Activated CD8-positive, alpha-beta T cell treated with anti-CD3 and anti-CD28 coated beads for 36 hours (primary cell): ENCODE measurements at places on chromosomes 7 and 10. TPM values are rescaled to one million over a fixed set of nuclear protein-coding genes. Genes with fewer than 3 reads are reported as not detected.

RFC2 gene
- total RNA-seq, result 90.7 TPM

CYP3A5 gene
- not detected for total RNA-seq

TUBB8 gene
- not detected for total RNA-seq

PRPS1L1 gene
- not detected for total RNA-seq

PAOX gene
- total RNA-seq, result 4.2 TPM

NEURL1 gene
- 1.9 TPM for total RNA-seq

RNF148 gene
- not detected for total RNA-seq

PDCD11 gene
- total RNA-seq, result 63.7 TPM

C10orf62 gene
- not detected for total RNA-seq

ZNF438 gene
- total RNA-seq, result 3.9 TPM

DNA sequence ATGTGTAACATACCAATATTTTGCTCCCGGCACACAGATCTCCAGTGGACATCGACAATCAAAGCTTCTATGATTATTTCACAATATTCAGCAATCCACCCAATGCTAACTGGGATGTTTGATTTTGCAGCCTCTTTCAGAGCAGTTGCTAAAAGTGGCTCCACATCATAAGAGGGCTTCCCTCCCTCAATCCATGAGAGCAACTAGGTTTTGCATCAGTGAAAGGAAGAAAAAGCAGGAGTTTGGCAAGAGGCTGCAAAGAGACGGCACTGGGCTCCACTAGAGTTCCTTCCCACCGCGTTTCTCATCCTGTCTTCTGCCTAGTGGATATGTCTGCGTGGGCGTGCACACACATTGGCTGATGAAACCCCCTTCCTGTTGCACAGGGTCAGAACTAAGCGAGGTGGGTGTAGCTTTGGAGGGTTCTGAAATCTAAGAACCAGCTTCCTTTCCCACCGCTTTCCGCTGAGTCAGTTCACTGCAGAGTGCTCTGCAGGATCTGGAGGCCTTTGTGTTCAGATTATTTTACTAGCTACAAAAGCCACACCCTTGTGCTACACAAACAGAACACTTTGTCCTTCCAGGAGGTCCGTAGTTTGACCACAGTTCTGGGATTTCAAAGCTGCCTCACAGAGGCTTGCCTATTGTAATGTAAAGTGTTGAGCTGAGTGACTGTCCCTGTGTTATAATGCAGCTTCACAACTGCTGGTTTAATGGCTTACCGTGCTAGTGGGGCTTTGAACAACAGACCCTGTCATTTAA is 28.1 kb downstream of the ARL4A start:
- peak; percentile 73 for DNase-seq

DNA sequence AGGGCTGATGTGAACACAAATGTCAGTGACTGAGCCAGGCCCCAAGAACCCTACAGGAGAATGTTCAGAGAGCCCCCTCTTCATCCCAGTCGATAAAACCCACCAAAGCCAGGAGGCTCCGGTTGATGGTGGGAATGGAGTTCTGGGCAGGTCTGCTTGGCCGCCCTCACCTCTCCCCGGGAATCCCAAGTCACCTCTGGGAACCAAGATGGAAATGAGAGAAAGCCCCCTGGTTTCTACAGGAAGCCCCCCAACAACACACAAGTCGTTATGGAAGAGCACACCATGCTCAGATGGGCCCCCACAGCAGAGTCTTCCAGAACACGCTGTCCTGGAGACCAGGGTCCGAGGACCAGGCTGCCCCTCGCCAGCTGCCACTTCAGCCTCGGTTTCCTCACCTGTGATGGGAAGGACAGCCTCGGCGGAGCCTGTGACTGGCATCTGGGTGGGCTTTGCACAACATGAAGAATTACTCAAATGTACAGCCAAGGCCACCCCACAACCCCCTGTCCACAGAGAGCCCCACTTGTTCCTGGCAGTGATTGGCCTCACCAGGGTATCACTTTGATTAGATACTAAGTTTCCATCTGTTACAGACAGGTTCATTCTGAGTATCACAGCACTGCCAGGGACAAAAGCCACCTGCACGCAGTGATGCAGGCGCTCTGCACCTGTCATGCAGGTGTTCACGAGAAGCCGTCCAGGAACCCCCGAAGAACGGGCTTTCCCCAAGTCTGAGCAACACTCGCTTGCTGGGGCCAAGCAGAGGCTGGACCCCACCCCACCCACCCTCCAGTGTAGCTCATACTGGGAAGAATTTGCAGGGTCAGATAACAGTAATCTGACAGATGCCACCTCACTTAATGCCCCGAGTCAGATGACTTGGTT is 57.6 kb downstream of the MKI67 start:
- no peak for DNase-seq

DNA sequence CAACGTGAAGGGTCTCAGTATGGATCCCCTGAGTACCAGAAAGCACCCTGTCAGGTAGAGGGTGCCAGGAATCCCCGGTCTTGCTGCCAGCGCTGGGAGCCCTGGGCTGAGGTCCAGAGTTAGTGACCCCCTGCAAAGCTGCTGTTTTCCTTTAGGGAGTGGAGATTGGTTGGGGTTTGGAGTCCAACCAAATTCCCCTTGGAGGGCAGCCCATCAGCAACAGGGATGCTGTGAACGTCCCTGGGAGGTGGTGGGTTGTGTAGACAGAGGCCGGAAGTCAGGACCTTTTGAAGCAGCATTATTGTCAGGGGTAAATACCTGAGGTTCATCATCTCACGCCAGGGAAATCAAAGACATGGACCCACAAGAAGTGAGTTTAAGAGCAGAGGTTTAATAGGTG is 104.2 kb downstream of the COL26A1 start:
- no peak for DNase-seq

DNA sequence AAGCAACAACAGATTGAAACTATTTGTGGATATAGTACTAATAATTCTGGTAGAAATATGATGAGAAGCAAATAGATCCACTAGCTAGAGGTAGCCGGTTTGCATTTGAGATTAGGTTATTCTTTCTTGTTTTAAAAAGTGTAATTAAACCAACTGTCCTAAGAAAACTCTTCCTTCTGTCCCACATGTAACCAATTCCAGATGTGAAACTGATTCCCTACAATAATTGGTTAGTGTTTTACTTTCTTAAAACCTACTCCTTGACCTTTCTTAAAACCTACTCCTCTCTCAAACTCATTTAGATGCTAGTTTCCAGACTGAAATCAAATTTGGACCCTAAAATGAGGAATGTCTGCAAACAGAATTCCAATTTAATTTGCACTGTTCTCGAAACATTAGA is 521.5 kb downstream of the SUGCT start:
- no peak for DNase-seq

- DNase-seq, result peak; percentile 78
Observed at GRCh38 chr7:100132697-100133151, 6.0 kb downstream of the MBLAC1 start.

- DNase-seq, result peak; percentile 54
Observed at GRCh38 chr7:100884736-100885439, 4.6 kb downstream of the UFSP1 start.

GRCh38 chr10:122407375-122408125 is 33.0 kb downstream of the PLEKHA1 start:
- DNase-seq, result peak; percentile 34

DNA sequence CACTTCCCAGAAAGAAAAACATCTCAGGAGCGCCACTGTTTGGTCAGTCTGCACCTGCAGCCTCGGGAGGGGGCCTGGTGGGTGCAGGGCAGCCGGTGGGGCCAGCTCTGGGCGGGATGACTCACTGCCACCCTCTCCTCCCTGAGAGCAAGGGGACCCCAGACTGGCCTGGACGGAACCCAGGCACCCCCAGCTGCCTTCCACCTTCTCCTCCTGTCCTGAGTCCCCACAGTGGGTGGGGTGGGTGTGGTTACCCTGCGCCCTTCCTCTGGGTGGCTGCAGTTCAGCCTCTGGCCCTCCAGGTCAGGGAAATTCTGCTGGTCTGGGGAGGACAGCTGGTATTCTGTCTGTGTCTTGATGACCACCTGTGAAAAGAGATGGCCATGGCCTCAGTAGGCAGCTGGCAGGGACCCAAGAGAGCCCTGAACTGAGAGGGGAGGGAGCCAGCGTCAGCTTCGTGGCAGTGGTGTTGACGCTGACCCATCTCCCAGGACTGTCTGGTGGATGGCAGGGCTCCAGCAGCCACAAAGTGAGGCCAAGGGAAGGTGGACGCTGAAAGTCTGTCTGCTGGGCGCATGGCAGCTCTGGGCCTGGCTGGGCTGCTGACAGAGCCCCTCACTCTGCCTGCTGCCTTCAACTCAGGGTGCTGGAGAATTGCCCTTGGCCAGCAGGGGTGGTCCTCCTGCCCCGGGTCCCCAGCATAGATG is 8.9 kb downstream of the CALY start:
- no peak for DNase-seq

DNA sequence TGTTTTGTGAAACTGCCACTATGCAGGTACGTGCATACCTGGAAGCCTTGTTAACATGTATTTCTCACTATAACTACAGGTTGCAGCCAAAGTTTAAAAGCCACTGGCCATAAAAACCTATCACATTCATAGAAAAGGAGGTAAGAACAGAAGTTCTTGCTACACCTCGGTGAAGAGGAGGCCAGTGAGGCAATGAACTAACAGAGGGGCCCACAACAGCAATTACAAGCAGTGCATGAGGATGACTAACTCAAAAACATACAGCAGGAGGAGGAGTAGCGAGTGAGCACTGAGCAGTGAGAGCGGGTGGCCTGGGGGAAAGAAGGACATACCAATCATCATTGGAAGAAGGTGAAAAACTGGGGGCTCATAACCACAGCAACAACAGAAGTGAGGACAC is 51.6 kb downstream of the NUDCD3 start:
- no peak for DNase-seq

DNA sequence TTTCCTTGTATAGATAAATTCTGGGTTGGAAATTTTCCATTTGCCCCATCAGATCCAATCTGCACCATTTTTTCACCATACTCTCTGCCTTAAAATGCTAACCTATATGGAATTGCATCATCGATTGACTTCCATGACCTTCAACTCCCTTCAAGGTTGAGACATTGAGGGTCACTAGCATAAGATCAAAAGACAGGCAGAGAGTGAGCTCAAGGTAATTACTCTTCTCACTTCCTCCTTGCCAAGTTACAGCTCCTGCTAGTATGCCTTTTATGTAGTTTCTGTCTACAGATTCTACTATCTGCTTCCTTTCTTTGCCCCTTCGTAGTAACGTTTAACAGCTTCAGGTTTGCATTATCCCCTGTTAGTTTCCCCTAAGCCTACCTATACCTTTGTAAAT is 1127.7 kb upstream of the LRRTM3 start:
- no peak for DNase-seq

DNA sequence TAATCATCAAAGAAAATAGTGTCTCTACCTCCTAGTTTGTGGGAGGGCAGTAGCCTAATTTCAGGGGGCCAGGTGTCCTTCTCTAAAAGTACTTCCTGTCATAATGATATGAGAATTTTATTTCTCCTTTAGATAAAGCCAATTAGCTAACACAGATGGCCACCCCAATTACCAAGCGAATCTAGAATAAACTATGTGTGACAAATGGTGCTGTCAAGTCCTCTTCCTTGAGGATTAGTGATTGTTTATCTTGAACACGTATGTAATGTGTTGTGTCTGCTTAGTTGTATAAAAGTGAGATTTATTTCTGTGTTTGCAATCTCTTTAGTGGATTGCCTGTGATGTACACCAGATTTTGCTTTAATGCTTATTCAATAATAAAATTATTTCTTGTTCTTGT is 1120.0 kb downstream of the SORCS1 start:
- DNase-seq, result no peak

GRCh38 chr7:104679085-104679484 is 334.9 kb upstream of the KMT2E start:
- DNase-seq, result no peak

GRCh38 chr10:123636598-123637325 is 29.4 kb upstream of the GPR26 start:
- no peak for DNase-seq

GRCh38 chr10:59181668-59182067 is 5.2 kb downstream of the PHYHIPL start:
- no peak for DNase-seq

DNA sequence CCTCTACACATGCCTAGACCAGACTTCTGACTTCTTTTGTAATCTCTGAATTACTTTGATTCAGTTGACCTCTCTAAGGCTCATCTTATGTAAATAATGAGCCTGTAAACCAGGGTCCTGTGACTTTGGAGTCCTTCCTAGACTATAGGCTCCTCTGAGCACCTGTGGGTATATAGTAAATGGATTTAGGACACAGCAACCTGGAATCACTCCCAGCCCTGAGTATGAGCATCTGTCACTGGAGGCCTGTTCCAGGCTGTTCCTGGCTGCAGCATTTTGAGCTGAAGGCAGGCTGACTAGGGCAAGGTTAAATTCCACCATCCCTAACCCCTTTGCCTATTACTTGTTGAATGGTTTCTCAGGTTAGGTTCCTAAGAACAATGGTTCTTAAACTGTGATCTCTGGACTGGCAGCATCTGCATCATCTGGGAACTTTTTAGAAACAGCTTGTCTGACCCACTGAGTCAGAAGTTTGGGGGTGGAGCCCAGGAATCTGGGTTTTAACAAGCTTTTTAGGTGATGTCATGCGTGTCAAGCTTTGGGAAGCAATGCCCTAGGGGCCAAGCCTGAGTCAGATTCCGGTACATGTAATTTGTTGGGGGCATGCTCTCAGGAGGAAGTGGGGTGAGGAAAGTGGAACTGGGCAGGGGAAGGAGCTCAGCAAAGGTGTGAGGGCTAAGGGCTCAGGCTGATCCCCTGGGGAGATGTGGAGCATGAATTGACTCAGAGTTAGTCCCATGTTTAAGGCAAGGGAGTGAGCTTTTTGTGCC is 28.2 kb downstream of the MINDY4 start:
- DNase-seq, result no peak

DNA sequence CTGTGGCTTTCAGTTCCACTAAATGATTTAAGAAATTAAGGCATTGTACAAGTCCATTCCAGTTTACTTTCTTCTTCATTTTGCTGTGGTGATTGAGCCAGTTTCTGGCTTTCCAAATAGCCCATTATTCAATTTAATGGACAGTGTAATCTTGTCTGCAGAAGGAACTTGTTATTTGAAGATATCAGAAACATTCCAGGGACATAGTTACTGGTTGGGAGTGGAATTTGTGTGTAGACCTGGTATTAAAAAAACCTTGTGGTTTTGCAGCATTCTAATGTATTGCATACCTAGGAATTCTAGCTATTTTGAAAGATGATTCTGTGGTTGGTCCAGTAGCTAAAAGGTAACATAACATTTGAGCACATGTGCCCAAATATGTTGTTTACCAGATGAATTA is 72.2 kb downstream of the MCU start:
- no peak for DNase-seq

DNA sequence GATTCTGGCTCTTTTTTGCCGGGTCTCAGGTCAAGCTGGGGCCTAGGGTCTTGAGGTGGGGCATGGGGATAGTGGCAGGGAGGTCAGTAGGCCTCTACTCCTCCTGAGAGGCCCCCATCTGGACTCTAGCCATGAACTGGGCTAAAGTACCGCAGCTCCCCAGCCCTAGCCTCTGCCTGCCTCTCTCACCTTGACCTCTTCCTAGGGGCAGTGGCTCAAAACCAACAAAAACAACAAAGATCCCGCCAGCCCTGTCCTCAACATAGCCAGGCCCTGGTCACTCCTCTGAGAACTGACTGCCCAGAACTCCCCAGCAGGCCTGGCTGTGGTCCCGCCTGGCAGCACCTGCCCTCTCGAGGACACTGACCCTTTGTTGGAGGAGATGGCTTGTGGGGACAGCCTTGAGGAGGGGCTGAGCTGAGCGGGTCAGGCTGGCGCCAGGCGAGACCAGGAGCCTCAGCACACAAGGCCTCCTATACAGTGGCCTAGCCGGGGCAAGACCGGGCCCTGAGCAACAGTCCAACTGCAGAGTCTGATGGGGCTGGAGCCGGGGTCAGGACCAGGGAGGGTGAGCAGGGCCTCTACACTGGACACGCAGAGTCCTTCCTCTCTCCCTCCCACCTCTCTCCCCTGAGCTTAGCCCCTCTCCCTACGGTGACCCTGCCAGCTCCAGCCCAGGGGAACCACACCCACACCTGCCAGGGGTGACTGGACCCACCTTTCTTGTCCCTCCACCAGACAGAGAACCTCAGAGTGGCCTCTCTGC is 11.6 kb upstream of the PPIF start:
- DNase-seq, result no peak
